Suprapubic skin (tissue), 4 donors: ENCODE measurements at places on chromosomes 12 and 14. TPM values are rescaled to one million over a fixed set of nuclear protein-coding genes. Genes with fewer than 3 reads are reported as not detected.
A peak's percentile ranks its signal among the peaks of the same experiment; 100 is the strongest.

NUAK1 gene
- total RNA-seq = 43.5 TPM

KRT7 gene
- 140 TPM for total RNA-seq

GALNT6 gene
- 2.0 TPM for total RNA-seq

FGD4 gene
- 69.4 TPM for total RNA-seq

GLS2 gene
- 23.9 TPM for total RNA-seq

FOXN4 gene
- not detected for total RNA-seq

CLEC4C gene
- total RNA-seq = not detected

KLHL33 gene
- total RNA-seq = not detected

SLC2A14 gene
- not detected for total RNA-seq

RHOJ gene
- 2.8 TPM for total RNA-seq

- H3K4me1 ChIP-seq = no peaks in the 10 kb centered on the region
- H3K27ac ChIP-seq = no peak overlapping the region
- H3K36me3 ChIP-seq = no peaks in the 10 kb centered on the region
- no peak for DNase-seq
Observed at GRCh38 chr14:96245710-96246538, 10.1 kb upstream of the BDKRB1 start.

DNA sequence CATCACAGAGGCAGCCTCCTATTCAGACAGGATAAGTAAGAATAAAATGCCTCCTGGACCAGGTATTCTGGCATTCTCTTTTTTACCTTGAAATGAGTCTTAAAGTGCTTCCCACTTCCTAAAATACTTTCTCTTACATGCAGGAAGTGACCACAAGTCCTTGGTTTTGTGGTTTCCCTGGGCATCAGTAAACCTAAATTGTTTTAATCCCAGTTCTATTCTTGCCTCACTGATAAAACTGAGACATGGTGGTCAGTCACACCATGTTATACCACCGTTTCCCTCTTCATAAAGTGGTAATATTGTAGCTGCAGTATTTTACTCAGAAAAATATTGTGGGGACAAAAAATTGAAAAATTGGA lies 1.2 kb upstream of the SALL2 start:
- no peak overlapping the region for H3K27ac ChIP-seq

DNA sequence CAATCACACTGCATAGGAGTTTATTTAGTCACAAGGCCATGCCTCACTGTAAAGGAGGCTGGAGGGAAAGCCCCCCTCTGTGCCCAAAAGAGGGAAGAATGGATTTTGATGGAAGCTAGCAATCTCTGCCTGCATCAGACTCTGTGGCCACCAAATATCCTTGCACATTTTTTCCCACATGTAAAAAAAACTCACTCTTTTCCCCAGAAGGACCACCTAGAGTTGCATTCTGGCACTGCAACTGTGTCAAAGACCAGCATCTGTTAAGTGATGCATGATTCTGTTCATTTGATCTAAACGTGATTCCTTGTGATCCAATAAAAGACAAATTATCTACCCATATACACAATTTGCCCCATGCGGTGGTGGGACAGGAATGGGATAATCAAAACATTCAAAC lies 8.0 kb downstream of the RHOJ start:
- H3K36me3 ChIP-seq = no peaks in the 10 kb centered on the region
- DNase-seq = no peak
- H3K27ac ChIP-seq = no peak overlapping the region
- H3K4me3 ChIP-seq = no peak overlapping the region
- no peaks in the 10 kb centered on the region for H3K27me3 ChIP-seq
- peaks cover 3% of the 10 kb centered on the region for H3K4me1 ChIP-seq

- H3K4me1 ChIP-seq = peaks cover 53% of the 10 kb centered on the region
- DNase-seq = no peak
- H3K27ac ChIP-seq = peak overlapping the region; percentile 78
- H3K27me3 ChIP-seq = no peaks in the 10 kb centered on the region
- peaks cover 12% of the 10 kb centered on the region for H3K36me3 ChIP-seq
- H3K4me3 ChIP-seq = peak overlapping the region; percentile 47
Observed at GRCh38 chr12:112907415-112908157, 824 bp downstream of the OAS1 start.

DNA sequence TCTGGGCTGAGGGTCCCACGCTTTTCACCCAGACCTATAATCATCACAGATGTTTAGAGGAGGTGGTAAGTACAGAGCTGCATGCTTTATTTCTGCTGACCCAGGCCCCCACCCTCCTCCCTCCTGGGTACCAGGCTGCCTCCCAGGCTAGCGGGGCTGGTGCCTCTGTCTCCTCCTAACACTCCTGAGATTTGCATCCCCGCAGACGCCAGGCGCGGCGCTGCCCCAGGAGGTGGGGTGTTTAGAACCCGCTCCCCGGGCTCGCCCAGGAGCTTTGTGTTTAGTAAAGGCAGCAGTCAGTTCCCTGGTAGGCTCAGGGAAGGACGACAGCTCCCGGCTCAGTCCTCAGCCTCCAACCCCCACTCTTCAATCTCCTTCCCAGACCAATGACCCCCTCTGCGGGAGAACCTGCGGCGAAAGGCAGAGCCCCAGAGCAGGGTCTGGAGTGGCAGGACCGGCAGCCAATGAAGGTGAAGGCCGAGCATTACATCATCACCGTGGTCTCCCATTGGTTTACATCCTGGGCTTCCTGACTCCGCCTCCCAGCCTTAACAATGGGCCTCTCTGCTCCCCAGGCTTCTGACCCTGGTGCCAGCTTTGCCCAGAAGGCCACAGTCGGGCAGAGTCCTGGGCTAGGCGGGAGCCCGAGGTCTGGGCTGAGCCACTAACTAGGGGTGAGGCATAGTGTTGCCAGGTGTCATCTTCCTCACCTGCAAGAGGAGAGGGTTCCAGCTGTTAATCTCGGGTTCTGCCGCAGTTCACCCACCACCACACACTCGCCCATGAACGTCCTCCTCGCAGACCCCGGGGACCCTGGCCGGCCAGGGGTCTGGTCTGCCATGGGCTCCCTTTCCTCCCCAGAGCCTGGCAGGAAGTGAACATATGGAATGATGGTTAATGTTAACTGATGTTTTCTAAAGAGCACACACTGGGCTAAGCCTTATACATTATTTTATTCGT lies 57.5 kb downstream of the CALM1 start:
- H3K27ac ChIP-seq = no peak overlapping the region
- DNase-seq = no peak
- H3K4me1 ChIP-seq = peaks cover 12% of the 10 kb centered on the region
- peaks cover 11% of the 10 kb centered on the region for H3K27me3 ChIP-seq
- H3K4me3 ChIP-seq = no peak overlapping the region

DNA sequence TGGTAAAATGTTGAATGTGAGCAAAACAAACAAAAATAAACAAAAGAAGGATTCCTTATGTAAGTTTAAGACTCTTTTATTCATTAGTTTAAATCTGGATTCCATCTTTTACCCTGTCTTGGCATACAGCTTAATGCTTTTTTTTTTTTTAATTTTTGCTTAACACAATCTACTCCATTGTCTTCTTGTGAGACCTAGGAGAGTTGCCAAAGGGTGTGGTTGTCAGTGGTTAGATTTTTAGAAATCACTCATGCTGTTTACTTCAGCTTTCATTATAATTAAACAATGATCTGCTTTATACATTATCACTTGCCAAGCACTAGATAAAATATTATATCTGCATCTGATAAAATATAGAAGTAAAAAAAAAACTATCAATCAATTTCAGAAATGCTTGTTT lies 77.7 kb upstream of the KITLG start:
- H3K27ac ChIP-seq = peak overlapping the region; percentile 73
- DNase-seq = no peak
- no peaks in the 10 kb centered on the region for H3K36me3 ChIP-seq
- no peaks in the 10 kb centered on the region for H3K27me3 ChIP-seq
- no peak overlapping the region for H3K4me3 ChIP-seq

DNA sequence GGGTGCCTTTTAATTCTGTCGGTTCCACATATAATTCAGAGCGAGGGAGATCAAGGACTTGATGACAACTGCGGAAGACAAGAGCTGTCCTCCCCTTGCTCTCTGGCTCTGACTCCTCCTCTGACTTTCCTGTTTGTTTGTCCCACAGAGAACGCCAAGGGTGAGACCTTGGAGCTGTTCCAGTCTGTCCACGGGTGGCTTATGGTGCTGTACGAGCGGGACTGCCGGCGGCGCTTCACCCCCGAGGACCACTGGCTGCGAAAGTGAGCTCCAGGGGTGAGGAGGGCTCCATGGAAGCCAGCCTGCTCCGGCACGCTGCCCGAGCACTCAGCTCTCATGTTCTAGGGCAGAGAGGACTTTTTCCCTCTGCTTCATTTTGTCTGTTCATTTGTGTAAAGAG lies 32.8 kb downstream of the UBE3B start:
- H3K4me1 ChIP-seq = no peaks in the 10 kb centered on the region
- H3K4me3 ChIP-seq = no peak overlapping the region

GRCh38 chr12:75378354-75378753 lies 12.5 kb upstream of the GLIPR1L2 start:
- H3K27me3 ChIP-seq = no peaks in the 10 kb centered on the region
- no peak overlapping the region for H3K27ac ChIP-seq
- DNase-seq = no peak
- H3K36me3 ChIP-seq = no peaks in the 10 kb centered on the region

- no peak for DNase-seq
- H3K36me3 ChIP-seq = no peaks in the 10 kb centered on the region
- no peaks in the 10 kb centered on the region for H3K4me1 ChIP-seq
- H3K27ac ChIP-seq = no peak overlapping the region
- no peaks in the 10 kb centered on the region for H3K27me3 ChIP-seq
Observed at GRCh38 chr12:124036171-124036598, 63.2 kb downstream of the ZNF664 start.

- no peak for DNase-seq
- no peaks in the 10 kb centered on the region for H3K27me3 ChIP-seq
- H3K36me3 ChIP-seq = no peaks in the 10 kb centered on the region
- H3K4me1 ChIP-seq = no peaks in the 10 kb centered on the region
- no peak overlapping the region for H3K27ac ChIP-seq
Observed at GRCh38 chr12:55385891-55386290, 14.4 kb upstream of the OR6C65 start.

- H3K36me3 ChIP-seq = no peaks in the 10 kb centered on the region
- peaks cover 17% of the 10 kb centered on the region for H3K4me1 ChIP-seq
- H3K27me3 ChIP-seq = no peaks in the 10 kb centered on the region
- DNase-seq = no peak
- H3K27ac ChIP-seq = no peak overlapping the region
Observed at GRCh38 chr12:123449856-123450255, 8.1 kb upstream of the SNRNP35 start.

DNA sequence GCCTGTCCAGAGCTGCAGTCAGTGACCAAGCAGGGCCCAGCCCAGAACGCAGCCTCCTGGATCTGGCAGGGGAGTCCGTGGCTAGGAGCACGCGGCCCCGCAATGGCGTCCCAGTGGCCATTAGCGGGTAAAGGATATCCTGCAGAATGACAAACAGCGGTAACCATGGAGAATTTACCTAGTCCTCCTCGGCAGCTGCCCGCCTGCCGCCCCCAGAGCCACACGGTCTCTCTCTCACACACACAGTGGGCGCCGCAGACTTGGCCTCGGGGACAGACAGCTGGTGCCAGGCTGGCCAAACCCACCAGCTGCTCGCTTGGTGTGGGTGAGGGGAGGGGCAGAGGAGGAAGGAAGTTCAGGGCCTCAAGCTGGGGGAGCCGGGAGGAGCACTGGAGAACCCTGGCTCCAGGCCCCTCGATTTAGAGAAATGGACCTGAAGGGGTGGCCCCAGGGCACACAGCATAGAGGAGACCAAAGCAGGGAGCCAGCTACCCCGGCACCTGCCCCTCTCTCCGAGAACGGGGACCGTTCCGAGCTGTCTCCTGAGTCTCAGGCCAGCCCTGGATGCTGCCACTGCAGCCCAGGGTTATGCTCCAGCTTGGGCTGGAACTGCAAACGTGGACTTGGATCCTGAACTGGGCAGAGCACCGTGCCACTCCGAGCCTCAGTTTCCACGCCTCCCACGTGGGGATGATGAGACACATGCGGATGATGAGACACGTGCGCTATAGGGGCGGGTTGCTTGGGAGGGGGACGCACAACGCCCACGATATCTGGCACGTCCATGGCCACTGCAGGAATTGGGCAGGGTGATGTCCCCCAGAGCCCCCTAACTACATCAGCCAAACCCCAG lies 3.4 kb downstream of the CDK2AP1 start:
- no peak for DNase-seq
- peaks cover 44% of the 10 kb centered on the region for H3K4me1 ChIP-seq
- H3K27me3 ChIP-seq = no peaks in the 10 kb centered on the region

DNA sequence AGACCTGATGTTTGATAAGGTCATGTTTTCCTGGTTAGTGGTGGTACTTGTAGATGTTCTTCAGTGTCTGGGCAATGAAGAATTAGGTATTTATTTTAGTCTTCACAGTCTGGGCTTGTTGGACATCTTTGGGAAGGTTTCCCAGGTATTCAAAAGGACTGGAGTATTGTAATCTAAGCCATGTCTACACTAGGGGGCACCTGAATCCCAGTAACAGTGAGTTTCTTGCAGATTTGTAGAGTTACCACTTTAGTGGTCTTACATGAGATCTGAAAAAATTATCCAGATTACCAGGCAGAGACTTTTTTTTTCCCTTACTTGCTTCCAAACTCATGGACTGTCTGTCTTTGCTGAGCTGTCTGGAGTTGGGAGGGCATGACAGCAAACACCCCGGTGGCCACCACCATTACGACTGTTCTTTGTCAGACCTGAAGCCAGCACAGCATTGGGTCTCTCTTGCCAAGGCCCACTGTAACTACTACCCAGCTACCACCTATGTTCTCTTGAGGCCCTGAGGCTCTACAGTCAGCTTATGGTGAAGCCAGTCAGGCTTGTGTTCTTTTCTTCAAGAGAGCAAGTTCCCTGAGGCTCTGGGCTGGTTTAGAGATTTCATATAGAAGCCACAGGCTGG lies 820.7 kb upstream of the FBXO33 start:
- H3K4me3 ChIP-seq = no peak overlapping the region
- H3K27ac ChIP-seq = no peak overlapping the region
- no peaks in the 10 kb centered on the region for H3K4me1 ChIP-seq
- H3K27me3 ChIP-seq = no peaks in the 10 kb centered on the region

- H3K36me3 ChIP-seq = no peaks in the 10 kb centered on the region
- H3K27me3 ChIP-seq = no peaks in the 10 kb centered on the region
- H3K4me1 ChIP-seq = no peaks in the 10 kb centered on the region
- no peak overlapping the region for H3K27ac ChIP-seq
- DNase-seq = no peak
Observed at GRCh38 chr12:13326076-13326475, 129.6 kb downstream of the EMP1 start.

GRCh38 chr12:50992819-50993218 lies 33.4 kb downstream of the SLC11A2 start:
- H3K27ac ChIP-seq = no peak overlapping the region
- no peak overlapping the region for H3K4me3 ChIP-seq
- H3K36me3 ChIP-seq = peaks cover 82% of the 10 kb centered on the region
- no peaks in the 10 kb centered on the region for H3K27me3 ChIP-seq
- no peaks in the 10 kb centered on the region for H3K4me1 ChIP-seq

DNA sequence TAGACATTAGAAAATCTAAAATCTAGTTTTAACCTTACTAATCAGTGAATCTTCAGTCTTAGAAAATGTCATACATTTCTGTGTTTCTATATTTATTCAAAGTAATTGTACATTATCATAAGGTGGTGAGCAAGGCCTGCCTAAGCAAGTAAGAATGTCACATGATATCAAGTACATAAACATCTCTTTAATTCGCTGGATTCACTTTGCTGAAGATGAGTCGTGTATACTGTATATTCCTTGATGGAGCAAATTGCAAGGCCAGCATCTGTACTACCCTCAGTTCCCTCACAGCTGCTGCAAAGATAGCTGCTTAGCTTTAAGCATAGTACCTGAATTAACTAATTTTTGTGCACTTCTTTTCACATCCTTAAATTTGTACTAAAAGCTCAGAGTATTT lies 8.5 kb upstream of the AK7 start:
- DNase-seq = no peak
- H3K27ac ChIP-seq = no peak overlapping the region
- H3K4me1 ChIP-seq = no peaks in the 10 kb centered on the region
- peaks cover 20% of the 10 kb centered on the region for H3K36me3 ChIP-seq
- no peaks in the 10 kb centered on the region for H3K27me3 ChIP-seq

- H3K27ac ChIP-seq = no peak overlapping the region
- no peak for DNase-seq
- H3K36me3 ChIP-seq = no peaks in the 10 kb centered on the region
- H3K4me3 ChIP-seq = no peak overlapping the region
- peaks cover 15% of the 10 kb centered on the region for H3K4me1 ChIP-seq
Observed at GRCh38 chr14:72904840-72905561, 11.1 kb upstream of the DPF3 start.
